ENCODE measurements at places on chromosomes 4 and X.

DNA sequence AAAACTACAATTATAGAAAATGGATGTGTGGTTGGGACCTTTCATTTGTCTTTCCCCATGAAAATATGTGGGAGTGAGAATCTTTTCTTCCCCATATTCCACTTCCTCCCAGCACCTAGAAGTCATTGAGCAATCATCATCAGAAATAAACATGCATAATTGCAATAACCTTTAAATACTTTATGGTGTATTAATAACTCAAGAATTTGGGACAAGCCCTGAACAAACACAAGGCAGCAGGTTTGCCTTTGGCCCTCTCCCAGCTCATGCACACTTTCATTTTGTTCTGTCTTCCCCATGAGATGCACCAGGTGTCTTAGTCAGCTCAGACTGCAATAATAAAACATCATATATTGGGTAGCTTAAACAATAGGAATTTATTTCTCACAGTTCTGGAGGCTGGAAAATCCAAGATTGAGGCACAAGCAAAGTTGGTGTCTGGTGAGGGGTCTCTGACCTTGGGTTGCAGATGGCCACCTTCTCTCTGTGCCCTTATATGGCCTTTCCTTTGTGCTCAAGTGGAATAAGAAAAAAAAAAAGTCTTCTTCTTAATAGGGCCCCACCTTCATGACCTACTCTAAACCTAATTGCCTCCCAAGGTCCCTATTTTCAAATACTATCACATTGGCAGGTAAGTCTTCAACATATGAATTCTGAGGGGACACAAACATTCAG, 34.7 kb upstream of the TMEM184C start:
- DNase-seq = peak; percentile 81

GRCh38 chr4:61824454-61824853, 624.3 kb downstream of the ADGRL3 start:
- no peak for DNase-seq

DNA sequence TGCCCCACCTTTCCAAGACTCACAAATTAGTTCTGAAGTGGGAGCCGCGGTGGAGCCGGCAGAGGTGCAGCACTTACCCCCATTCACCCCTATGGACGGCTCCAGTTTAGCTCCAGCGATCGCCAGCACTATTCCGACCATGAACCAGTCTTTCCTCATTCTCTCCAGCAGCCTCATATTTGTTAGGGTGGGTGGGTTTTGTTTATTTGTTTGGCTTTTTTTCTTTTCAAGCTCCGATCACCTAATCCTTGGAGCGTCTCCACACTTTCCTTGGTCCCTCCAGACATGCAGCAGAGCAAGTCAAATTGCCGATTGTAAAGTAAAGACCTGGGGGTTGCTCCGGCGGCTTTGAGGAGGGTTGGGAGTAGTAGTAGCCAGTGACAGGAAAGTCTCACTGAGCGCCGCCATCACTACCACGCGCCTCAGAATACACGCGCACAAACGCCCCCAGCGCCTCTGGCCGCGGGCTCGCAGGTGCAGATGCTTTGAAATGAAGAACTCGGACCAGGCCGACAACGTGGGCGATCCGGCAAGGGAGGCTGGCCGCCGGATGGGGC, at the start of gene SLC10A7:
Gene SLC10A7, minus strand, starts transcription at position 400 of the 557 bp plus-strand sequence. Its CDS starts 223 bp downstream, at position 177.
- DNase-seq = peak; percentile 69

GRCh38 chr4:1232661-1233621, 16.0 kb downstream of the CTBP1 start:
- DNase-seq = peak; percentile 25

DNA sequence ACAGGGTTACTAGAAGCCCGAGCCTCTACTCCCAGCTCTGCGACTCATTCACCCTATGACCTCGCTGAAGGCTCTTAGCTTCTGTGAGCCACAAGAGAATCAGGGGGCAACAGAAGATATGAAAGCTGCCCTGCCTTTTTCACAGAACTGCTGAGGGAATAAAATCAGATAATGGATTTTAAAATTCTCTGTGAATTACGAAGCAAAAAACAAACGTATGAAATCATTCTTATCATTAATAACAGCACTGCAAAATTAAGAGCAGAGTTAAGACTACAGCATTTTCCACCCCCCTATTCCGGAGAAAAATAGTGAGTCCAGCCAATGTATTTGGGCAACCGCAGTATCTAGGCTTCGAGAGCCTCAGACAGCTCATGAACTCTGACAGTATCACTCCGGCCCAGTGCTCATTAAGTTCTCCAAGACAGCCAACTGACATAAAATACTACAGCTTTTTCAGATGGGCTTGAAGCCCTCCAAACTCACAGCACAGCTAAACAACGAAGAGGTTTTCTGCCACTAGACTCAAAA, 33.4 kb downstream of the AFAP1 start:
- peak; percentile 65 for DNase-seq

- DNase-seq = no peak
Measured at GRCh38 chr4:20901851-20902250, 201.6 kb downstream of the PACRGL start.

DNA sequence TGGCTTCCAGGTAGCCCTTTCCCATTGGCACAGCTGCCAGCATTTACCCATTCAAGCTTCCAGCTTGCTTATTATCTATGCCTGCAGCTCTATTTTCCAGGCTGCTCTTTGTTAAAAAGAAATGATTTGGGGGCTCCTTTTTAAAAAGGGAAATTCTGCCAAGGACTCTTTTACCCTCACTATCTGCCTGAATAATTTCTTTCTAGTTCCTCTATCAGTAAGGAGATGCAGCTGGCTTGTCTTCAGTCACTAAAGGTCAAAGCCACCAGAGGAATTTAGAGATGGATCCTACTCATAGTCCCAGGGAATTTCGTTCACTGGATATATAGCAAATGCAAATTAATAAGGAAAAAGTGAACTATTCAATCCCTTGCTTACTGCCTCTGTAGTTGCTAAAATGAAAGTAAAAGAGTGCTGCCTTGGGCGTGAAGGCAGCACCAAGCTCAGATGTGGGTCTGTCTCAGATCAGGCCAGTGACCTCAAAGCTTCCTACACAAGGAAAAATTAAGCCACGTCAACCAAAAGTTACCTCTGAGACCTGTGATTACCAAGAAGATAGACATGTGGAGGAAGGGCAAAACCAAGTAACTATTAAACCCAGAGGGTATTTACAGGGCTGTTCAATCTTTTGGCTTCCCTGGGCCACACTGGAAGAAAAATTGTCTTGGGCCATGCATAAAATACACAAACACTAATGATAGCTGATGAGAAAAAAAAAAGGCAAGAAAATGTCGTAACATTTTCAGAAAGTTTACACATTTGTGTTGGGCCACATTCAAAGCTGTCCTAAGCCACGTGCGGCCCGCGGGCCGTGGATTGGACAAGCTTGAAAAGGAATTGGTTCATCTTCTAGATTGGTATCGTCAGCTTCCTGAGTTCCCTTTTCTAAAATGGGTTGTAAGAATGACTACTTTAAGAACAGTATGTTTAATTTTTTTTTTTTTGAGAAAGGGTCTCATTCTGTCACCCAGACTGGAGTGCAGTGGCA, 5.3 kb downstream of the ARSF start:
- no peak for DNase-seq

- DNase-seq = no peak
Measured at GRCh38 chr4:47762376-47763266, 75.2 kb downstream of the CORIN start.

GRCh38 chr4:69843932-69844331, 16.0 kb downstream of the SULT1E1 start:
- DNase-seq = no peak

- no peak for DNase-seq
Measured at GRCh38 chrX:7709845-7710244, 133.1 kb upstream of the VCX start.

- no peak for DNase-seq
Measured at GRCh38 chr4:25346913-25347312, 30.1 kb upstream of the ANAPC4 start.

DNA sequence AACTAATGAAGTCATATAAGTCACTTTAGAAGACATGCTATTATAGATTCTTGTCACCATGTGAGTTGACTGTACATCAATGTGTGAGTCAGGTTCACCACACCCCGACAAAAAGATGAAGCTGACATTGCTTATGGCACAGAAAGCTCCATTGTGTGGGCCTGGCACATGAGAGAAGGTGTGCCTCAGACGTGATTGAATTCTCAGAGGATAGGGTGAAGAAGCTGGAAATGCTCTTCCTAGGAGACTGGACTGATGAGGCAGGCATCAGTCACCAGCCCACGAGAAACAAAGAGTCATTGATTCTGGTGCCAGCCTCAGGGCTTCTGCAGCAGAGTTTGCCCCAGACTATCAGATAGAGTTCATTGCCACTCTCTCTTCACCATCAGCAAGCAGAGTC, 35.9 kb upstream of the LRAT start:
- no peak for DNase-seq

- no peak for DNase-seq
Measured at GRCh38 chr4:169404960-169405359, 134.2 kb upstream of the SH3RF1 start.

DNA sequence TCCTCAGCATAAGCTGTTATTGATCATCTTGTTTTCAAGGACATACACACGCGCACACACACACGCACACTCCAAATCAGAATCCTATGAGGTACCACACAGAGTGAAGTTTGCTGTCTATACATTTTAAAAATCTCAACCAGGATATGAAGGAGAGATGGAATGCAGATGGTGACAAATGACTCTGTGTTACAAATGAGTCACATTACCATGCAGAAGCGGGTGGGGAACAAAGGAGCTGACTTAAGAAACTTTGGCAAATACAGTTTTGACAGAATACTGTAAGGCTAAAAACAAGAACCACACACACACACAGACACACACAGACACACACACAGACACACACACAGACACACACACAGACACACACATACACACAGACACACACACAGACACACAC, 81.7 kb downstream of the RELL1 start:
- peak; percentile 50 for DNase-seq

DNA sequence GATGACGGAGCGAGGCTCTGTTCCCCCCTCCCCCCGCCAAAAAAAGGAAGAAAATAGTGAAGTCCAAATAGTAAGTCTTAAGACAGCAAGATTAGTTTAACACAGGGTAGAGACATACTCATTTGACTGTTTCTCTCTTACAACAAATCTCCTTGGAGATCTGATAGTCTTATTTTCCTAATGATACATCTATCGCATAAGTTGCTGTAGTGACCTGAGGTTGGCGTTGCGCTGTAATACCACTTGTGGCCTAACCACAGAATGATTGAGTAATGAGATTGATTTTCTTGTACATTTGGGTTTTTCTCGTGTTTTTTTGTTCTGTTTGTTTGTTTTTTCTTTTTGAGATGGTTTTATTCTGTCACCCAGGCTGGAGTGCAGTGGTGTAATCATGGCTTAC, 27.2 kb downstream of the OCIAD1 start:
- DNase-seq = peak; percentile 35

- DNase-seq = no peak
Measured at GRCh38 chrX:18898091-18898490, 85.8 kb downstream of the PHKA2 start.

DNA sequence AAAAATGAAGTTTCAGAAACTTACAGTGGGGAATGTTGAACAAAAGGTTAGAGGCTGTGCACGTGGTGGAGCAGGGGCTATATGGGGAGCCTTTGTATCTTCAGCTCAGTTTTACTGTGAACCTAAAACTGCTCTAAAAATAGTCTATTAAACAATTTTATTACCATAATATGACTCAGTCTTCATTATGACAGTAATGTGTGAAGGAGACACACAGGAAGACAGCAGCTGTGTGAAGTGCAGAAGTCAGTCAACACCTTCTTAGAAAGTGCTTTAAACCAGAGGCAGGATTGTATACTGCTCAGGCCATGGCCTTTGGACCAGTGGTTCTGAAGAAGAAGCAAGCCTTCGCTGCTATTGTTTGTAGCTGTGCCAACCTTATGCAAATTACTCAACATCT, 89.7 kb downstream of the ARHGAP10 start:
- DNase-seq = no peak

- peak; percentile 89 for DNase-seq
Measured at GRCh38 chrX:39196192-39197102, 395.2 kb downstream of the MID1IP1 start.

DNA sequence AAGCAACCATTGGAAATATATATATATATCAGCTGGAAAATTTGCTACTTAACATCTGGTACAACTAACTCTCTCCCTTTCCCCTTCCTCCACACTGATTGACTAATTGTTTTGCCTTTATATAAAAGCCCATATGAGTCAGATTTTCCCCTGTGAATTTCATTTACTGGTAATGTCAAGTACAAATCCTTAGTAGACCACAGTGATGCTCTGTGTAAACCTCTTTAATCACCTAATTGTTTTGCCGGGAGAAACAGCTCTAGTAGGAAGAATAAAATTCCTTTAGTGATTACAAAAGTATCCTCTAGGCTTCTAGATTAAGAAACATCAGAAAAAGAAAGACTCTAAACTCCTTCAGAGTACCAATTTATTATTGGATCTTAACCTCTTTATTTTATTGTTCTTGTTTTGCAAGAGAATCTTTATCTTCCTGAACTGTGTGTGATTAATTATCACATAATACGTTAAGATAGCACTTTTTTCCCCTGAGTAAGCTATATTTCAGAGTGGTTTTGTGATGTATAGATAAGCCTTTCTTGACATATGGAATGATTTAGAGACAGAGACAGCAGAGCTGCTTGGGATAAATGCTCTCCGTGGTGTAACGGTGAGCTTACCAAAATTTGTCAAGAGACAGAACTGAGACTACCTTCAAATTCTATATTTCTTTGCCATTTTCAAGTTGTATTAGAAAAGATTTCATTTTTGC, 1606.4 kb upstream of the TENM3 start:
- peak; percentile 95 for DNase-seq

- DNase-seq = peak; percentile 60
Measured at GRCh38 chr4:165207431-165208220, at the start of gene KLHL2. Gene KLHL2, plus strand, starts transcription at chr4:165207561. Its CDS starts 316 bp downstream, at chr4:165207877.

GRCh38 chr4:133565379-133565778, 416.3 kb downstream of the PCDH10 start:
- DNase-seq = peak; percentile 81

GRCh38 chrX:107117993-107118321, 665 bp downstream of the RBM41 start:
- no peak for DNase-seq

GRCh38 chrX:154121961-154122360, 22.1 kb upstream of the OPN1LW start:
- DNase-seq = no peak

DNA sequence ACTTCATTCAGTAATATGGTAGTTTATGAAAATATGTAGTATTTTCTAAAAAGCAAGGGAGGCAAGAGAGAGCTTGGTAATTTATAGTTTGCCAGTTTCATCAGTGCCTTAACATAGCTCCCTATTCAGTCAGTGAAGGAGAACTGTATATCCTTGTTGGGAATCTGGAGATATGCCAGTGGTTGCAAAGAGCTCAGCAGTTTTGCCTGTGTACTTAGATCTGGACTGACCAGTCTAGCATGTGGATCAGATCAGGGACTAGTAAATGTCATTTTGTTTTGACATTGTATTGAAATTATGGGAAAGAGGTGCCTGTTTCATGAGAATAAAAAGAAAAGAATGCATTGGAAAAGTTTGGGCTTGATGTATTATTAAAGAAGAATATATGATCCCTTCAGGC, 88.6 kb downstream of the ZIC3 start:
- DNase-seq = no peak

GRCh38 chrX:105662248-105662647, 160.1 kb upstream of the NRK start:
- DNase-seq = no peak

All from astrocyte (in vitro differentiated cells and primary cell).